SW 1271 (cell line): ENCODE measurements at places on chromosomes 7 and 10.

DNA sequence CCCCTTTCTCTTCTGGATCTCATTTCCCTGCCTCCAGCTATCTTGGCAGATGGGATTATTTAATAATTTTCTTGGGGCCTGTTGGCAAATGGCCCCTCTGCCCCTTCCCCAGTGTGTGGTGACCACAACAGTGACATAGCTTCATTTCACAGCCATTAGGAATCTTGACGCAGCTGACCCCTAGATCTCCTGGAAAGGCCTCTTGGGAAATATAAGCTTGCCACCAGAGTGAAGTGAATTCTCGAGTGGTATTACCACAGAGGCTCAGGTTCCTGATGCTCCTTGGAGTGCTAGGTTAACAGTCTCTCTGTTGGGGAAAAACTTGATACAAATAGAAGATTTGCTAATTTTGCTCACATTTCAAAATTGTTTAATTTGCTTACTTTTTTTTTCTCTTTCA, 57.8 kb downstream of the AUTS2 start:
- DNase-seq, result no peak

DNA sequence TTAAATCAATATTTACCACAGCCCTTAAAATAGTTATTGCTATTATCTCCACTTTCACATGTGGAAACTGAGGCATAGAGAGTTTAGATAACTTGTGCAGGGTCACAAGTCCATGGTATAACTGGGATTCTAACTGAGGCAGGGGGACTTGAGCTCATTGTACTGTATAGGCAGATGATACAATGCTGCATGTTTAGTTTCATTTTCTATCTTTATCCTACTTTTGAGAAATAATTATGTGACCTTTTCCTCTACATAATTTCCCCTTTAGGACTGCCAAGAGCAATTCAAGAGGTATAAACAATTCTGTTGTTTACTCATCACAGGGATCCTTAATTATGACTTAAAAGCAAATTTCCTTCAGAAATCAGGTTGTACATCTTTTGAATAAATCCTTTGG, 193.1 kb downstream of the SUGCT start:
- no peak for DNase-seq

- no peak for DNase-seq
Measured at GRCh38 chr7:25611196-25611595, 382.9 kb upstream of the NPVF start.

GRCh38 chr7:89809291-89809690, 345.0 kb upstream of the STEAP1 start:
- DNase-seq, result no peak

DNA sequence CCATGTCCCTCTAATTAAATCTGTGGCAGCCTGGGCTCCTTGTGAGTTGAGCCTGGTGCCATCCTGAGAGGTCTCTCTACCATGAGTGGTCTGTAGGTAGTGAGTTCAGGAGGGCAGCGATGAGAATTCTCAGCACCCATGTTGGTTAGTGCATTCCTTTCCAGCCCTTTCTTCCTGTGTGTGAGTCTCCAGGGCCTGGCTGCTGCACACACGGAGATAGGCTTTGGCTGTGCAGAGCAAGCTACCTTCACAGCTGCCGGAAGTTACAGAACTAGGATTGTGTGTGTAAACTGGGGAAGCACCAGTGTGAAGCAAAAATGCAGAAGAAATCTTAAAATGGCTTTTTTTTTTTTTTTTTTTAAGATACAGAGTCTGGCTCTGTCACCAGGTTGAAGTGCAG, 358.6 kb downstream of the PAXIP1 start:
- no peak for DNase-seq

DNA sequence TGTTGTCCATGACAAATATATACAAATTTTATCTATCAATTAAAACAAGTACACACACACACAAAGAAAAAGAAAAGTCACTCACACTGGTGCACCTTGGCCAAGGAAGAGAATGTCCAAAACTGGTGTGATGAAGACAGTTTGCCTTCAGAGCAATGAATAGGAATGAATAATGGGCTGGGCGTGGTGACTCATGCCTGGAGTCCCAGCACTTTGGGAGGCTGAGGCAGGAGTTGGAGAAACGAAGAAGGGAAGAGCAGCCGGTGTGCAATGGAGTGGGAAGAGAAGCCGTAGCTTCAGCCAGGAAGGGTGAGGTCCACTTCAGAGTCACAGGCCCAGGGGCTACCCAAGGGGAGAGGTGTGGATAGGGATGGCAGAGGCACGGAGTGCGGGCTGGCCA, 253.6 kb downstream of the CCSER2 start:
- DNase-seq, result no peak

DNA sequence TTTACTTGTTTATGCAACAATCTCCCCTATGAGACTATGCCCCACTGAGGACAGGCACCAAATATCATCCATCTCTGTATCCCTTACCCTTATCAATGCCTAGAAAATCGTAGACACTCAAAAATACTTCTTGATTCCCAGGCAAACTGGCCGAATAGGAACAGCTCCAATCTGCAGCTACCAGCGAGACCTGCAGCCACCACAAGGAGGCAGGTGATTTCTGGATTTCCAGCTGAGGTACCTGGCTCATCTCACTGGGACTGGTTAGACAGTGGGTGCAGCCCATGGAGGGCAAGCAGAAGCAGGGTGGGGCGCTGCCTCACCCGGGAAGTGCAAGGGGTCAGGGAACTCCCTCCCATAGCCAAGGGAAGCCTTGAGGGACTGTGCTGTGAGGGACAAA, 10.8 kb upstream of the PPP1R3C start:
- DNase-seq, result no peak

DNA sequence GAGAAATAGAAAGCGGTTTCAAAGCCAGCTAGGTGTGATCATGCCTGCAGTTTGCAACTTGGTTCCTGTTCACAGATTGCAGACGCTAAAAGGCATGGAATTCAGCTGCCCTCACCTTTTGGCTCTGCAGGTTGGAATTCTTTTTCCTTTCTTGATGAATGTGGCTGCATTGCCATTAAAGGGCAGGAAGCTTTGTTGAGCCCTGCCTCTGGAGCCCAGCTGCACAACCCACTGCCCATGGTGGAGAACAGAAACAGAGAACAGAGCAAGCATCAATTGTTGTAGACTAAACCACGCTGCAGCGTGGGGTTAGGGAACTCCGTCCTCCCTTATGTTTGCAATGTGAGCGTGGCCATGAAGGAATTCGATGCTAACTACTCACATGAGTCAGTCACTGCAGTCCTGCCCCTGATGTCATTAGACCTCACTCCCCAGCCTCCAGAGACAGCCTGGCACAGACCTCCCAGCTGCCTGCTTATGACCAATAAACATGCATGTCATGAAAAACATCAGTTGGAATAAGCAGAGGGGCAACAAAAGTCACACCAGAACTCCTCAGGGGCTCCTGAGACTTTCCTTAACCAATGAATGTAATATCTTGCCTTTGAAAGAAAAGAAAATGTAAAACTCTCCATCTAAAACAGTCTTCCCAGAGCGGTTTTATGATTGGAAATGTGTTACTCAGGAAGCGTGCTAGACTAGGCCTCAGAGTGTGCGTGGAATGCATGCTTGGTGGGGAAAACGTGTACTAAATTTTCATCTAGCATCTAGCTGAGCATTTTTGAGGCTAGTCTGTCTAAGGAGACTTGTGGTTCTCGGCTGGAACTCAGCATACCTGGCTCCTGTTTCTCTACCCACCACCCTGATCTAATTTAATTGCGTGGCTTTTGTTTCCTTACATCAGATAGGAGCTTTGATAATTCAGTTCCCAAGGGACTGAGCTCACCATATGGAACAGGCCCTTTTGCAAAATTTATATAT, 232.2 kb downstream of the KIAA1217 start:
- no peak for DNase-seq

DNA sequence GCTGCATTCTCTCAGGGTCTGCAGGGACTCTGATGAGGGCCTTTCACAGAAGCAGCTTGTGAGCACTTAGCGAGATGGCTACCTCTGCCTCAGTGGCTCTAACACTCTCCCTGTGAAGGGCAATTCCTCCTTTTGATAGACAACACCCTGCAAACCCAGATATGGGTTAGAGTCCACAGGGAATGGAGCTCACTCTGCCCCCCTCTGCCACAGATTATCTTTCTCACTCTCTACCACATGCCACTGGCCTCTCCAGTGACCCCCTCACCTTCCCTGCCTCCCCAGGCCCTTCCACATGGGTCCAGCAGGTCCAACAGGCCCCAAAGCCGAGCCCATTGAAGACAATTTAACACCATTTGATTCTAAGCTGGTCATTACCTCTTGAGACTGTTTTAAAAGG, 72.1 kb downstream of the CCDC3 start:
- no peak for DNase-seq

GRCh38 chr10:102452672-102453340, 1.5 kb upstream of the C10orf95 start:
- DNase-seq, result no peak

DNA sequence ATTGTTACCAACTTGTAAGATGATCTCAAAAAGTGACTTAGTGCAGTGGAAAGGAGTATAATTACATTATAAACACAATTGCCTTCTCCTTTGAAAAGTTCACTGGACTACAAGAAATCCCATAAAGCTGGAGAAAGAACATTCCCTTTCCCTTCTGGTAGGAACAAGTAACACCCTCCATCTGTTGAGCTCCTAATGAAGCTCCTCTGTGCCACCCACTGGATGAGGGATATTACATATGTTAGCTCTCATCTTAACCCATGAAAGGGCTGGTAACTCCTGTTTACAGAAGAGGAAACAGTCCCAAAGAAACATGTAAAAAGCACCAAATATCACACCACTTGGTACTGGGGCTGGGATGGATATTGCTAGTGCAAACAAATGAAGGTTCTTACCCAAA, 8.1 kb downstream of the PGAM1 start:
- DNase-seq, result peak; percentile 19

DNA sequence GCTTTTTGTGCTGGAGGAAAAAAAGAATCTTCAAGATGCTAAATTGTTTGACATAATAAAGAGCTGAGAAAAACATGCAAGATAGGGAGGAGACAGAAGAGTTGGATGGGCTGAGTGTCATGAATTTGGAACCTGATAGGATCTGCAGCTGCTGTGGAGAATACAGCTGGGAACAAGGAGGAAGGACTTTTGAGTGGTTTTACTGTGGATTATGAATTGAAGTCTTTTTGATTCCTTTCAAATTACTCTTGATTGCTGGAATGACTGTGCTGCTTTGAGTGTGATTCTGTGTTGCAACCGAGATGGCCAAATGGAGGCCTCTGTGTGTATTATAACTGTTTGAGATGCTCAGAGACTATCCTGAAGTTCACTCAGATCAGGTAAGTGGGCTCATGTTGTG, 4.0 kb downstream of the EFCAB10 start:
- no peak for DNase-seq

DNA sequence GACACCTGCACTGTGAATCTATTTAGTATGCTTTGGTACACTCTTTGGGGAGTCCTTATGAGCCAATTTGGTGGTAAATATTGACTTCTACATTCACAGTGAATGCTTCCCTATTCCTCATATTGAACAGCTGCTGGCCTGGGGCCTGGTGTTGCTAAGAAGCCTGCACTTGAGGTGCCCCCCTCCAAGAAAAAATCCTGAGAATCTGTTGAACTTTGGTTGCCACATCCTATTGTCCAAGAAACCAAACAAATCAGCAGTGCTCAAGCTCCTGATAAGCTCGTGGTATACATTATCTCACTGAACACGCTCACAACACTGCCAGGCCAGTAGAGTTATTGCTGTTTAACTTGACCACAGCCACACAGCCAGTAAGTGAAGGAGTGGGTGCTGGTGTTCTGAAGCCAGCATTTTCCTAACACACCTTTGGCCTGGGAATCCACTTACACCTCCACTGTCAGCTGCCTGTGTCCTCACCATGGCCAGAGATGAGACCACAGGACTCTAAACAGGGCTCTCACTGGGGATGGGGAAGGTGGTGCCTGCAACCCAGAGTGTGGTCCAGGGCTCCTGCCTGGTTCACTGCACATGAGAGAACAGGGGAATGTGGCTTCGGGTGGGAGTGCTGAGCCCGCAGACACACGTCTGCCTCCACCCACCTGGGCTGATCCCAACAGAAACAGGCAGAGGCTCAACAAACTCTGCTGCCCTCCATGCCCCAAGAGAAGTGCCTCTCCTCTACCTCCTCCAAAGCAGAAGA, 6.7 kb downstream of the DDC start:
- no peak for DNase-seq

DNA sequence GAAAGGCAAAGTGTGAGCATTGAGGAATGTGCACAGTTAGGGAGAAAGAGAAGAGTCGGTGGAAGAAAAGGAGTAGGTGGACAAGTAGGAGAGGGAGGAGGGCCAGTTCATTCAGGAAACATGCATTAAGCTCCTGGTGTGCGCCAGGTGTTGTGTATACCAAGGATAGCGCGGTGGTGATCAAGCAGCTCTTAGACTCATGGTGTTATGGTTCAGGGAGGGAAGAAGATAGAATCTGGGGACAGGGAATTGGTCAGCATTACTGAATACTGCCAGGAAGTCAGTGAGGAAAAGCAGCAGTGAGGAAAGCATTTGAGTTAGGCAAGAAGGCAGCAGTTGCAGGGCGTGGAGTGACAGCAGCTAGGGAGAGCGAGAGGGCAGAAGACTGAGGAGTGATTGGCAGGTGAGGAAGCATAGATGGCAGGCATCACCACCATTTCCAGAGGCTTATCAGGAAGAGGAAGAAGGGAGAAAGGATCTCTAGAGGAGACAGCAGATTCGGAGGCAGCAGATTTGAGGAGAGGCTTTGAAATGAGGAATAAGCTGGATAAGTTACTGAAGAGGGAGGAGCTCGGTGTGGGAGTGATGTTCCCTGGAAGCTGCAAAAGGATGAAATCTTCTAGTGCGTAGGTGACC, 265.6 kb downstream of the GFRA1 start:
- DNase-seq, result no peak

DNA sequence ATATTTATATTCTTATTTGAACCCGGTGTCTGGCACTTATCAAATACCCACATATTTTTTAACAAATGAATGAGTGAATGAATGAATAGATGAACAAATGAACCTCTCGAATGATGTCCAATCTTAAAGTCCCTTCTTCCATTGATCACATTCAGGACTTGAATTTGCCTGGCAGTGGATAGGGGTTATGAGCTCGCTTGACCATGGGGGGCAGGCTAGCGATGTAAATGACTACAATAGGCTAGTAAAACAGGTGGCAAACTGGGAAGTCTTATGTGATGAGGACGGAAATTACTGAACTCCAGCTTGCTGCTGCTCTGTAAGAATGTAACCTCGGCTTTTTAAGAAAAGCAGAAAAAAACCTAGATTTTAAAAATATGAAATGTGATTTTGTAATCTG, 247.7 kb upstream of the DKK1 start:
- DNase-seq, result no peak

DNA sequence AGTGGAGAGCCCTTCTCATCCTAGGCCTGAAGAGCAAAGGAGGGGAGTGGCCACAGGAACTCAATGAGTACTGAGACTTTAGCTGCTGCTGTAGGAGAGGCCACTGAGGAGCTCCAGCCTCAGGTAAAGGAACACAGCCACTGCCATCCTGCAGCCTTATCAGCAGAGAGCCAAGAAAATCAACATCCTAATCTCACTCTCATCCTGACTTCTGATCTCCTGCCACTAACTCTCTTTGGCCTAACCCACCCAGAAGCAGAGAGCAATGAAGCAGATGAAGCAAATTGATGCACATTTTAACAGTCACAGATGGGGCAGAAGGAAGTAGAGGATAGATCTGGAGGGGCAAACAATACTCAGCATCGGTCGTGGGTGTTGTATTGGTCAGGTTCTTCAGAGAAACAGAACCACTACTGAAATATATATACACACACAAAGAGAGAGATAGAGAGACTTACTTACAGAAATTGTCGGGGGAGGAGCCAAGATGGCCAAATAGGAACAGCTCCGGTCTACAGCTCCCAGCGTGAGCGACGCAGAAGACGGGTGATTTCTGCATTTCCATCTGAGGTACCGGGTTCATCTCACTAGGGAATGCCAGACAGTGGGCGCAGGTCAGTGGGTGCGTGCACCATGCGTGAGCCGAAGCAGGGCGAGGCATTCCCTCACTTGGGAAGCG, 297.6 kb downstream of the MTERF1 start:
- no peak for DNase-seq

- no peak for DNase-seq
Measured at GRCh38 chr10:78859769-78860168, 209.0 kb upstream of the ZMIZ1 start.
